Kidney (tissue), 22 donors: ENCODE measurements at places on chromosomes 16 and 17. TPM values are rescaled to one million over a fixed set of nuclear protein-coding genes. Genes with fewer than 3 reads are reported as not detected.
A peak's percentile ranks its signal among the peaks of the same experiment; 100 is the strongest.

The CYB561 gene
- polyA plus RNA-seq = 38.4 TPM

GRCh38 chr17:7739746-7740145, 22.2 kb downstream of the DNAH2 start:
- DNase-seq = no peak

The TPSAB1 gene
- 1.6 TPM for polyA plus RNA-seq

DNA sequence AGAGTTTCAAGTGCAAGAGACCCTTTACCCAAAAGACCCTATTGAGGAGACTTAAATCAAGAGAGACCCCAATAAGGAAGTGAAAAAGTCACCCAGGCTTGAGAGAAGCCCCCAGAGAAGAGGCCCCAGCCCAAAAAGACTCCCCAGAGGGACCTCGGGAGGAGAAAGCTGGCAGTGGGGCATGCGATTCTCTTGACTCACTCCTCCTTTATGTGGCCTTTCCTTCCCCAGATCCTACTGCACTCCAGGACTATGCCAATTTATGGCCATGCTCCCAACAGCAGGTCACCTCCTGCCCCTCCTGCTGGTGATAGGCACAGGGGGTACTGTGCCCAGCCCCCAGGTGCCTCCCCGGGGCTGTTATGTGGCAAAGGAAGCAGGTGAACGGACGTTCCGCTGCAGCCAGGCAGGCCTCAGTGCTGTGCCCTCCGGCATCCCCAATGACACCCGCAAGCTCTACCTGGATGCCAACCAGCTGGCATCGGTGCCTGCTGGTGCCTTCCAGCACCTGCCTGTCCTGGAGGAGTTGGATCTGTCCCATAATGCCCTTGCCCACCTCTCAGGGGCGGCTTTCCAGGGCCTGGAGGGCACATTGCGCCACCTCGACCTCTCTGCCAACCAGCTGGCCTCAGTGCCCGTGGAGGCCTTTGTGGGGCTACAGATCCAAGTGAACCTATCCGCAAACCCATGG, 16.3 kb downstream of the LRRC3C start:
- DNase-seq = no peak

The HCRT gene
- not detected for polyA plus RNA-seq

- DNase-seq = no peak
Observed at GRCh38 chr17:6507535-6507934, 48.8 kb downstream of the PITPNM3 start.

- peak; percentile 87 for DNase-seq
Observed at GRCh38 chr16:81738783-81739496, 40.2 kb upstream of the PLCG2 start.

- no peak for DNase-seq
Observed at GRCh38 chr17:66138120-66138519, 53.8 kb downstream of the CEP112 start.

GRCh38 chr16:76970087-76970744, 220.8 kb upstream of the MON1B start:
- DNase-seq = no peak

- DNase-seq = peak; percentile 47
Observed at GRCh38 chr17:58156839-58157803, 8.9 kb downstream of the OR4D1 start.

- no peak for DNase-seq
Observed at GRCh38 chr17:9009737-9010136, 11.6 kb upstream of the NTN1 start.

- no peak for DNase-seq
Observed at GRCh38 chr17:72852277-72852938, 240.1 kb downstream of the SLC39A11 start.

DNA sequence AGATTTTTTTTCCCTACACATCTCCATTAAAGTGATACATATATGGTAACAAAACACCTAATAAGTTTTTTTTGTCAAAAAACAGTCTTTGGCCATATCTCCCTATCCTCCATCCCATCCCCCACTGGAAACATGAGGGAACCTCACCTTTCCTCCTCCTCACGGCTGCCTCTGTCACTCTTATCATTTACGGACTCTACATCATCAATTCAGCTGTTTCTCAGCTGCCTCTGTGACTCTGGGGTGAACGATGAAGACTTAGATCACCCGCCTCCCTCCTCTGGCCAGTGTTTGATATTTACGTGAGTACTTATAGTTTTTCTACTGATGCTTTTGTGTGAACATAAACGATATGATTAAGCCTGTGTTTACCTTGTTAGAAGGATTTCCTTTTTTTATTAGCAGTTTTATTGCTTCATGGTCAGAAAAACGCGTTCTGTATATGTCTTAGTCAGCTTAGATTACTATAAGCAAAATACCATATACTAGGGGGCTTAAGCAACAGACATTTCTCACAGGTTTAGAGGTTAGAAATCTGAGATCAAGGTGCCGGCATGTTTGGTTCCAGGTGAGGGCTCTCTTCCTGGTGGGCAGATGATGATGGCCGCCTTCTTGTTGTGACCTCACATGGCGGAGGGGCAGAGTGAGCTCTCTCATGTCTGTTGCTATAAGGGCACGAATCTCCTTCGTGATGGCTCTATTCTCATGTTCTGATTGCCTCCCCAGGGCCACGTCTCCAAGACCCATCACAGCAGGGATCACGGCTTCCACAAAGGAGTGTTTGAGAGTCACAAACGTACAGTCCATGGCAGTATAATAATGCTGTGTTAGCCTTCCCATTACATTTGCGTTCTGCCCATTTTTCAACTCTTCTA, 32.1 kb downstream of the DNAH17 start:
- DNase-seq = no peak

DNA sequence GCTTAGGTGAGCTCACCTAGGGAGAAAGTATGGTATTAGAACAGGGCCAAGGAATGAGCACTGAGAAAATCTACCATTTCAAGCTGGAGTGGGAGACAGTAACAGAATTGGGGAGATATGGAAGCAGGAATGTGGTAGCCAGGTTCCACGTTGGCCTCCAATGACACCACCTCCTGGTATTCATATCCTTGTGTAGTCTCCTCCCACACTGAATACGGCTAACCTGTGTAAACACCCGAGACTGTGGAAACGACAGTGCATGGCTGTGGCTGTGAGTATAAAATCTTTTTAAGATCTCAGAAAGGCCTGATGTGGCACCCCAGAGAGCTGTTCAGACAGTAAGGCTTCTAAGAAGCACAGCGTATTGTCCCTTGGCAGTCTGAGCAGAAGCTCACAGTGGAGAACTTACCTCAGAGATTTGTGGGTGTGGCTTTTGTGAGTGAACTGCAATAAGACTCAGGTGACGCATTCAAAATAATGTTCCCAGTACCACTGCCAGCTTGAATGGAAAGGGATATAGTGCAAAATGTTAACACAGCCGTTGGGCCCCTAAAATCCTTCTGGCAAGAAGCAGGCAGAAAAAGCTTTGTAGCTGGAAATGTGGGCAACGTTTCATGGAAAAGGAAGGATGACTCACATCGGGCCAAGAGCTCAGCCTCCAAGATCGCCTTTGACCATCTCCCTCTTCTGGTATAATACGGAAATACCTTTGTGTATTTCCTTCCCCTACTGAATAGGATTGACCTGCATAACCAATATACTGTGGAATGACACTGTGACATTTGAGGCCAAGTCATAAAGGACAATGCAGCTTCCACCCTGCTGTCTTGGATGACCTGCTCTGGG, 14.4 kb downstream of the SDR42E1 start:
- no peak for DNase-seq

The NFATC2IP gene
- 8.9 TPM for polyA plus RNA-seq

DNA sequence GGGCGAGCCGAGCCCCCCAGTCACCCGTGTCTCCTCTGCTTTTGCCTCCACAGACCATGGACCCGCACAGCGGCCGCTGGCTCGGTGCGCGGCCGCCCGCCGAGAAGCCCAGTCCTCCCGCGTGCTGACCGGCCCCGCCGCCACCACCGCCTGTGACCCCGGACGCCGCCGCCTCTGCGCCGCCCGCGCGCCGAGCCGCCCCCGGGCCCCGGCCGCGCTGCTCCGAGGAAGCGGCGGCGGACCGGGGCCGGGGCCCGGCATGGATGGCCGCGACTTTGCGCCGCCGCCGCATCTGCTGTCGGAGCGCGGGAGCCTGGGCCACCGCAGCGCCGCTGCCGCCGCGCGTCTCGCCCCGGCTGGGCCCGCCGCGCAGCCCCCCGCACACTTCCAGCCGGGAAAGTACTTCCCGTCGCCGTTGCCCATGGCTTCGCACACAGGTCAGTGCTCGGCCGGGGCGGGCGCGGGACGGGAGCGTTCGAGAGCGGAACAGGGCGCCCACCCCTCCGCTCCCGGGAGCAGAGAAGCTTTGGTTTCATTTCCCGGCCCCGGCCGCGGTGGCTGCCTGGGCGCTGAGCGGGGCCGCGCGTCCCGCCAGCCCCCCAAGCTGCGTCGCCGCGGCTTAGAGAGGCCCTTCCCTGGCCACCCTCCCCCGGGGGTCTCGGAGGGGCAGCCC, 4.4 kb downstream of the BAHCC1 start:
- DNase-seq = no peak

- DNase-seq = no peak
Observed at GRCh38 chr16:80691111-80691741, 113.2 kb downstream of the CDYL2 start.

The C16orf87 gene
- 11.2 TPM for polyA plus RNA-seq

GRCh38 chr16:3182608-3183444, 5.2 kb upstream of the OR1F1 start:
- DNase-seq = no peak
